Pulmonary artery endothelial cell (primary cell): ENCODE measurements at places on chromosomes 13 and 19.

DNA sequence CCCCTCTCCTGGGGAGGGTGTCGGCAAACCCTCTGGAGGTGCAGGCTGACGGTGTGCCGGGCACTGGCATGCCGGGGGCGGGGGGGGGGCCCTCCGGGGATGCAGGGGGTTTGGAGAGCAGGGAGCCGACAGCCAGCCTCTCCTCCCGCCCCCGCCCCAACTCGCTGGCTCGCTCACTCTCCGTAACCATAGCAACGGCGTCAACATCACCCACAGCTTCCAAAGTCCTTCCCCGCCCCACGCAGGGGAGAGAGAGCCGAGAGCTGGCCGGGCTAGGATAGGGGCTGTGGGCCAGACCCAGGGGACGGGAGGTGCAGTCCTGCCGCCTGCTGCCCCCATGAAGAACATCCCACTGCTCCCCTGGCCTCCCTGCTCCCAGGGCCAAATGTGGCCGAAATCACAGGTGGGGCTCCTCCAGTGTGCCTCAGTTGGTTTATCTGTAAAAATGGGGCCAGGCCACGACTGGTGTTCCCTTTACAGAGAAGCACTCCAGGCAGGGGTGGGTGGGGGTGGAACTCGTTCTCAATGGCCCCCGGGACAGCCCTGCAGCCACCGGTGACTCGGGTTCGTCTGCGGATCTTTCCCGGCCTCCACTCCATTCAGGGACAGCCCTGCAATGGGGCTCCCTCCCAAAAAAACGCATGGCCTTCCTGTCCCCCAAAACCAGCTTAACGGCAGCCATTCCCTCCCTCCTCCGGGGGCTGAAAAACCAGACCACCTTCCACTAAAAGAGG, 3.2 kb downstream of the KLF16 start:
- DNase-seq, result no peak

DNA sequence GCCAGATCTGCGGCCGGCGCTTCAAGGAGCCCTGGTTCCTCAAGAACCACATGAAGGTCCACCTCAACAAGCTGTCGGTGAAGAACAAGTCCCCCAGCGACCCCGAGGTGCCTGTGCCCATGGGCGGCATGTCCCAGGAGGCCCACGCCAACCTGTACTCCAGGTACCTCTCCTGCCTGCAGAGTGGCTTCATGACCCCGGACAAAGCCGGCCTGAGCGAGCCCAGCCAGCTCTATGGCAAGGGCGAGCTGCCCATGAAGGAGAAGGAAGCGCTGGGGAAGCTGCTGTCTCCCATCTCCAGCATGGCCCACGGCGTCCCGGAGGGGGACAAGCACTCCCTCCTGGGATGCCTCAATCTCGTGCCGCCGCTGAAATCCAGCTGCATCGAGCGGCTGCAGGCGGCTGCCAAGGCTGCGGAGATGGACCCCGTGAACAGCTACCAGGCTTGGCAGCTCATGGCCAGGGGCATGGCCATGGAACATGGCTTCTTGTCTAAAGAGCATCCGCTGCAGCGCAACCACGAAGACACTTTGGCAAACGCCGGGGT, 72.6 kb downstream of the ZNF536 start:
- DNase-seq, result no peak

DNA sequence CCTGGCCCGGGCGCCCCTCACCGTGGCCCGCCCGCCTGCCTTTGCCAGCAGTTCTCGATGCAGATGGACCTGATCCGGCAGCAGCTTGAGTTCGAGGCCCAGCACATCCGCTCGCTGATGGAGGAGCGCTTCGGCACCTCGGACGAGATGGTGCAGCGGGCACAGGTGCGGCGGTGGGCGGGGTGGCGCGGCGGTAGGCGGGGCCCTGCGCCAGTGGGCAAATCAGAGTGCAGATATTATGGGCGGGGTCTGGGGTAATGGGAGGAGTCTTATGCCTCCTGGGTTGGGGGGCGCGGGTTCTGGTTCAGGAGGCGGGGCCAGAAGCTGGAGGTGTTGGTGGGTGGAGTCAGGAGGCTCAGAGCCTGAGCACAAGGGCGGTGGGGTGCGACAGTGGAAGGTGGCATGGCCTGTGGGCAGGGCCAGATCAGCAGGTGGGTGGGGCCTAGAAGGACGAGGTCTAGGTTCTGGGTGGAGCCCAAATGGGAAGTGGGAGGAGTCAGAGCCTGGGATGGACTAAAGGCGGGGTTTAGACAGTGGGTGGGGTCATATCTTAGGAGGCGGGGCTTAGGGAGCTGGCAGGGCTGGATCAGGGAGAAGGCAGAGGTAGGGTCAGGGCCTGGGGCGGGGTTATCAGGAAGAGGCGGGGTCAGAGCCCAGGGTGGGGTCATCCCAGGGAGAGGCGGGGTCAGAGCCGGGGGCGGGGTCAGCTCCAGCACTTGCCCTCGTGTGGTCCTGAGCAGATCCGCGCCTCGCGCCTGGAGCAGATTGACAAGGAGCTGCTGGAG, 5.6 kb downstream of the APC2 start:
- no peak for DNase-seq

- DNase-seq, result no peak
These were observed 391.6 kb downstream of the HS6ST3 start for GRCh38 chr13:96481482-96481881.

DNA sequence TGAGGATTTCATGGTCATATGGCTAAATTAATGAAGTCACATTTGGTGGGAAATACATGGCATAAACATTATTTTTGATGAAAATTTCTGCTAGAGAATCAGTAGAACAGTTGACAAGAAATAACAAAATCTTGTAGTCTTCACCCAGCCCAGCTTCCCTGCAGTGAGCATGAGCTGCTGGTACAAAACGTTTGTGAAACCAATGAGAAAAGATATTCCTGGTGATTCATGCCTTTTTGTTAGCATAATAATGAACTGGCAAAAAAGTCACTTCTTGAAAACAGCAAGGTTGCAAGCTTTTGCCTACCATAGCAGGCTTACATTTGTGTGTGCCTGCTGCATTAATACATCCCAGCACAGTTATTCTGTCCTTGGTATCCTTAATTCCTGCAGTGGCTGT, 475.9 kb upstream of the HTR2A start:
- DNase-seq, result no peak

DNA sequence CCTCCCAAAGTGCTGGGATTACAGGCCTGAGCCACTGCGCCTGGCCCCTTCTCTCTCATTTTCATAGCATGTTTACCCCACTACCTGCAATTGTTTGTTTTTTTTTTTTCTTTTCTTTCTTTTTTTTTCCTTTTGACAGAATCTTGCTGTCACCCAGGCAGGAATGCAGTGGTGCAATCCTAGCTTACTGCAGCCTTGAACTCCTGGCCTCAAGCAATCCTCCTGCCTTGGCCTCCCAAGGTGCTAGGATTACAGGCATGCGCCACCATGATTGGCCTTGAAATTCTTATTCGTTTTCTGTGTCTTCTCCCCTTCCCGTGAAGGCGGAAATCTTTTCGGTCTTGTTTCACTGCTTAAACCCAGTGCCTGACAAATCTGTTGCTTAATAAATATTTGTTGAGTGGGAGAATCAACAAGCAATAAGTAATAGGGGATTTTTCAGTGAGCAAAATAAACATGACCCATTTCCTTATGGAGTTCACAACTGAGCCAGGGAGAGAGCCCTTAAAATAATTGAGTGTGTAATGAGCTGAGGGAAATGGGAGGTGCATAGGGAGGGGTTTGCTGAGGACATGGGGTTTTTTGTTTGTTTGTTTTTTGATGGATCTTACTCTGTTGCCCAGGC, 1.8 kb upstream of the INSR start:
- no peak for DNase-seq

DNA sequence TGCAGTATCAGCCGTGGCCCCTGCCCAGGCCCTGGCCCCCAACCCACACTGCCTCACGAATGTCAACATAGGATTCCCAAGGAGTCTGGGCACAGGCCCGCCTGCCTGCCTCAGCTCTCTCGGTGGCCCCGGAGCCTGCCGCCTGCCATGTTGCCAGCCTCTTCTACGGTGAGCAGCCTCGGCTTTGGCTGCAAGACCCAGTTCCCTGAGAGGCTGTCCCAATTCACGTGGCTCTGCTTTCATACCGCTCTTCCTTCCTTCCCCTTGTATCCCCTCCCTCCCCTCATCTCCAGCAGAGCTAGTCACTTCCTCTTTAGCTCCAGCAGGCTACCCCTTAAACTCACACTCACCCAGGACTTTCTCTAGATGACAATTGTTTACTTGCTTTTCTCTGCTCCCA, 42.7 kb downstream of the SERP2 start:
- DNase-seq, result no peak

DNA sequence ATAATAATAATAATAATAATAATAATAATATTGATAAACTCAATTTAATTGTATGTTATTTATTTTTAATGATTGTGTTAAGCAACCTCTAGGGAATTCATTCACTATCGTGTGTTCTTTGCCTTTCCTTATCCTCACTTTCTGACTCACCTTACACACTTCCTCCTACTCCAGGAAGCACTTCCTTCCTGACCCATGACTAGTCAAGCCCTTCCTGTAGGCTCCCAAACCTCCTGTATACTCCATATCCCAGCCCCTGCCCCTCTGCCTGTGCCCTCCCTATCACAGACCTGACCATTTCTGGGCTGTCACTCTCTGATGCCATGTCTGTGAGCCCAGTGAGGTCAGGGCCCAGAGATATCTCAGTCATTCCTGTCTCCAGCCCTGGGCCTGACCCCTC, 7.6 kb downstream of the LGALS4 start:
- DNase-seq, result no peak

DNA sequence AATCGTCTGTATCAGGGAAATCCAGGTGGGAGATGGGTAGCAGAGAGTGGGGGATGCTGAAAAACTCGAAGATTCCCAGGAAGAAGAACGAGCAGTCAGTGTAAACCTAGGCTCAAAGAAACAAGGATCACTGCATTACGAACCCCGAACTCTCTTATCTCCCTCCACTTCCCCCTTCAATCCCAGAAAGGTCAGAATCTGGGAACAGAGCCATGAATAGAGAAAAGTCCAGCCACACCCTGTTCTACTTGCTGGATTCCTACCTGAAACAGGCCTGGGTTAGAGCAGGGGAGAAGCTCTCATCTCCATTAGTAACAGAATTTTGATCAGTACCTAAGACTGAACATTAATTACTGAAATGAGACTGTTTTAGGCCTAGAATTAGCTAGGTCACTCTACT, 24.4 kb downstream of the EPSTI1 start:
- DNase-seq, result no peak

DNA sequence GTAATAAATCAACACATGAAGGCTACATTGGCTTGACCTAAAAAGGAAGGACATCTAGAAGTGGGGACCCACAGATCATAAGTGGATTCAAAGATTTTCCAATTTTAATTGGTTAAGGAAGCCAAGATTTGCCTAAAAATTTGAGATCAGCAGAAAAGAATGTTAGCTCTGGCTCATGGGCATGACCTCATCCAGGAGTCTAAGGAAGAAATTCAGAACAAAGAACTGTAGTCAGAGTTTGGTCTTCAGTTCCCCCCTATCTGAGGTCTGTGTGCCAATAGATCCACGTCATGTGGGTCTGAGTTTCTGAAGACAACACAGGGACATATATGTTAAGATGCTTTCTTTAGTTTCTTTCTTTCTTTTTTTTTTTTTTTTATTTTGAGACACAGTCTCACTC, 648.8 kb upstream of the SPRY2 start:
- DNase-seq, result no peak

DNA sequence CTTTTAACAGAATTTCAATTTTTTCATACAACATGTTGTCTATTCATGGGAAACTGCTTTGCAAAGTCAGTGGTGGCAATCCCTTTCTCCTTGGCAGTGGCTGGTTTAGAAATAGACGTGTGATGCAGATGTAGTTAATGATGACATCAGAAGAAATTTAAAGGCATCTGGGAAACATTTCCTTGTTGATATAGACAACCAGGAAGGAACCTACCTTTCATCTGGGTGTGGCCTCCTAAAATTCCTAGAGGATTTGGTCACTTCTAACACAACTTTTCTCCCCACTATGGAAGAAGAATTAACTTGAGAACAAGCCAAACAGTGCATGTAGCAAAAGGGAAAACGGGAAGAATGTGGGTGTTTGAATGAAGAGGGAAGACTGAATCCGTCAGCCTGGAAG, 102.8 kb downstream of the EFNB2 start:
- no peak for DNase-seq
